Glomerular endothelial cell (primary cell): ENCODE measurements at places on chromosomes 12 and 14. TPM values are rescaled to one million over a fixed set of nuclear protein-coding genes. Genes with fewer than 3 reads are reported as not detected.

The MYF5 gene
- total RNA-seq = not detected in 2 replicates

The ASPG gene
- total RNA-seq = not detected in 2 replicates

The LACRT gene
- not detected in 2 replicates for total RNA-seq

The KRT71 gene
- not detected in 2 replicates for total RNA-seq

The SIX6 gene
- total RNA-seq = not detected in 2 replicates

The GPX2 gene
- total RNA-seq = not detected in 2 replicates
